GF-D8 (cell line): ENCODE measurements at places on chromosomes 12 and 14.
A peak's percentile ranks its signal among the peaks of the same experiment; 100 is the strongest.

GRCh38 chr12:38847247-38847646 lies 58.1 kb downstream of the CPNE8 start:
- no peak for DNase-seq

GRCh38 chr12:132329036-132329719 lies at the start of gene GALNT9:
Gene GALNT9 (minus strand): TSS chr12:132329589. CDS start chr12:132329203, 386 bp downstream.
- no peak for DNase-seq

GRCh38 chr14:98112194-98112780 lies 1159.7 kb downstream of the BCL11B start:
- DNase-seq: no peak

- no peak for DNase-seq
Measured at GRCh38 chr12:53677016-53677799, 1.3 kb upstream of the ATP5MC2 start.

- no peak for DNase-seq
Measured at GRCh38 chr14:61321385-61322010, at the start of gene PRKCH. Gene PRKCH (plus strand): TSS chr14:61321579. CDS start chr14:61322102, 523 bp downstream.

GRCh38 chr12:21129906-21130305 lies 1.1 kb upstream of the SLCO1B1 start:
- no peak for DNase-seq

DNA sequence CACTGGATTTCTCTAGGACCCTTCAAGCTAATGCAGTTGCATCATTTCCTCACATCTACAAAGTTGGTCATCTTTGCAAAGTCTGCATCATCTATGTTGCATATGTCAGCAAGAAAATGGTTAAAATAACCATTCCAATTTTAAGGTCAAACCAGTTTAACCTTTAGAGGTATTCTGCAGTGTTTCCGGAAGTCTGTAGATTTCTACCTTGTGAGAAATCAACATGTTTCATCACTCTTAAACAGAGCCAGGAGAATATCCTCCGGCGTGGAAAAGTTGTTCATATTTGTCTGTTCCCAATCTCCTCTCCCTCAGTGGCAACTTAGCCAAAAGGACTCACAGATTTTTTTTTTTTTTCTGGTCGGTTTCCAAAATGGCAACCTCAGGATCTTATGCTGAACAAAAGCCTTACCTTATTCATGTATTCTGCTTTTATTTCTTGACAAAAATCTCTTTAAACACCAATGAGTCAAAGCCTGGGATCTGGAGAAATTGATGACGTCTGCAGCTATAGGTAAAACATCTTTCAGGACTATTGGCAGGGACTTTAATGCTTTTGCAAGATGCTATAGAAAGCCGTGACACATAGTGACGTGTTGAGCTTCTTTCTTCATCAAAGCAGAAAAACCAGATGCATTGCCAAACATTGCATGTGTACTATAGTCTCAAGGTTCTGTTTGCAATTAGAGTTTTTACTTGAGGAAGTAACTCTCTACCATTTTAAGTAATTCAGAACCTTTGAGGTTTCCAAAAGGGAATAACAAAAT lies 16.0 kb upstream of the CDK17 start:
- no peak for DNase-seq

DNA sequence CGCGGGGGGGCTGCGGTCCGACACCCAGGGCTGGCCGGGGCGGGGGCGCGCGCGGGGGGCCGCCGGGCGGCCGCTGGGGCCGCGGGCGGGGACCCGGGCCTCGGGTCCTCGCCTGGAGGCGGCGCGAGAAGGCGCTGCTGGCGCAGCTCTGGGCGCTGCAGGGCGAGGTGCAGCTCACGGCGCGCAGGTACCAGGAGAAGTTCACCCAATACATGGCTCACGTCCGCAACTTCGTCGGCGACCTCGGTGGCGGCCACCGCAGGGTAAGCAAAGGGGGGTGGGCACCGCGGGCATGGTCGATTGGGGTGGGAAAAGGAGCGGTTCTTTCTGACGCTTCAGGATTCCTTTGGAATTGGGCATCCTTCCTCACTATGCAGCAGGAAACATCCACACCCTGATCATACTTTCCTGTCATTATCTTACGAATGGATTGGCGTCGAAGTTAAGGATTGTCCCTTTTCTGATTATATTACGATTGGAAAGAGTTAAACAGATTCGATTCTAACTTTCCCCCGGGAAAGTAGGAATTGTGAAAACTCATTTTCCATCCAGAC lies 798 bp downstream of the PDZRN4 start:
- no peak for DNase-seq

GRCh38 chr12:68176257-68176656 lies 16.7 kb upstream of the IFNG start:
- DNase-seq: no peak

DNA sequence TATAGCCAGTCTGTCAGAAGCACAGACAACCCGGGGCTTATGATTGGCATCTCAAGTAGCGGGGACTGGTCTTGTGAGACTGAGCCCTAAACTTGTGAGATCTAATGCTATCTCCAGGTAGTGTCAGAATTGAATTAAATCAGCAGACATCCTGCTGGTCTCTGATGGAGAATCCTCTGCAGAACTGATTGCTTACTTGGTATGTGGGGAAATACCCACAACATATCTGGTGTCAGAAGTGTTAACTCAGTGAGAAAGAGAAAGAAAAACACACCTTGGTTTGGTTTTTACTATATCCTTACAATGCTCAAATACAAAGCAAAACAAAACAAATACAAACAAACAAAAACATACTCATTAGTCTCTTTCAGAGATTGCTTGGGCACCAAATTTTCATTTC lies 10.0 kb downstream of the SEL1L start:
- no peak for DNase-seq

DNA sequence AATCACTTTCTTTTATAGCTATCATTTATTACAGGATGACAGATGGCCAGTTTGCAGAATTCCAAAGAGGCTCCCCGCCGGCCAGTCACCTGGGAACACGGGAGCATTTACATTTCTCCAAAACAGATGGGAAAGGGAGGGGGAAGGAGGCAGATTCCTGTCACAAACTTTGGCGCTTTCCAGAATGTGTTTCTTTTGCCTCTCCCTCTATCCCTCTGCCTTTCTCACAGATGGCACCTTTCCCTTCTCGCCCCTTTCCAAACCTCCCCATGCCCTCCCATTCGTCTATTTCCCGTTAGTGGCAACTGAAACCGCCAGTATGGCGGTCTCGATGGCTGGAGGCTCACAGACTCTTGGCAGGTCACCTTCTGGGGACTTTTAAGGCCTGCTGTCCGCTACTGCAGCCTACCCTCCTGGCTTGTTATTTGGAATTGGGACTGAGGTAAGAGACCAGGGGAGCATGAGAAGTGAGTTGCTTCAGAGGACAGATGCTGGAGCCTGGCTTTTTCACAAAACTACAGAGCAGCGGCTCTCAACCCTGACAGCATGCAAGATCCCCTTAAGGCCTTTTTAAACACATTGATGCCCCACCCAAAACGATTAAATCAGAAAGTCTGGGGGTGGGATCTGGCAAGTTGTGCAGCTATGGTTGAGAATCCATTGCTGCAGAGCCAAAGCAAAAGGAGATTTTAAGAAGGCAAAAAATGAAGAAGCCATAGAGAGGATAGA lies 161.5 kb upstream of the VASH1 start:
- no peak for DNase-seq

GRCh38 chr14:70023871-70024270 lies 144.7 kb downstream of the SMOC1 start:
- DNase-seq: no peak

- no peak for DNase-seq
Measured at GRCh38 chr12:57535764-57536596, 11.0 kb downstream of the DCTN2 start.

GRCh38 chr12:49945394-49946080 lies 5.0 kb upstream of the AQP2 start:
- peak; percentile 1 for DNase-seq

DNA sequence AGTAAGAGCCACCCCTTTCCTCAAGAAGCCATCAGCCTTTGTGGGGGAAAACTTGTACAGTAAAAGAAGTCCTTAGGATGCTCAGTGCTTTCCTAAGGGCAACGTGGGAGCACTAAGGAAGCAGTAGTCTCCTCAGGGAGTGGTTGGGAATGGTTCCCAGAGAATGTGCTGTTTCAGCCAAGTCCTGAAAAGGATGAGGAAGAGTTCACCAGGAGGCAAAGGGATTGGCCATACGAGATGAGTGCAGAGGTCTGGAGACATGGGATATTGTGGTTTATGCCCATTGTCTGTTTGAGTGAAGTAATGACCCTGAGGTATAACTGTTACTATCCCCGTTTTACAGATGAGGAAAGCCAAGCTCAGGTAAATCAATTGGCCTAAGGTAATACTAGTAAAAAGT lies 86.0 kb upstream of the ATF1 start:
- no peak for DNase-seq

DNA sequence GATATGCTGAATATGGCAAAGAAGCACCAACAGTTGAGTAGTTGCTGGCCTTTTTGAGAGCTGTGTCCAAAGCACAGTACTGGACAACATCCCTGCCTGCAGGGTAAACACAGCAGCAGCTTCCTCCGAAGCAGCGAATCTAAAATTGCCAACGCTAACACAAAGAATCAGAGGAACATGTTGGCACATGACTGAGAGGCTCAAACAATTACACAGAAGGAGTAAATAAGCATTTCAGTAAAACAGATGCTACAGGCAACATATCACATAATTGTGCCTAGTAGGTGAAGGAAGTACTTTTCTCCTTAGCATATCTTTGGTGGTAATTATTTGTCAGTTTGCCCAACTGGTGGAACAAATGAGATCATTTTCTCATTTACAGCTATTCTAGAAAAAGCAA lies 52.1 kb downstream of the KICS2 start:
- no peak for DNase-seq
